Stimulated activated CD4-positive, alpha-beta T cell treated with anti-CD3 and anti-CD28 coated beads, Interleukin-2, amount 100 ng/mL, for 24 hours (primary cell): ENCODE measurements at places on chromosomes 2 and 18.

DNA sequence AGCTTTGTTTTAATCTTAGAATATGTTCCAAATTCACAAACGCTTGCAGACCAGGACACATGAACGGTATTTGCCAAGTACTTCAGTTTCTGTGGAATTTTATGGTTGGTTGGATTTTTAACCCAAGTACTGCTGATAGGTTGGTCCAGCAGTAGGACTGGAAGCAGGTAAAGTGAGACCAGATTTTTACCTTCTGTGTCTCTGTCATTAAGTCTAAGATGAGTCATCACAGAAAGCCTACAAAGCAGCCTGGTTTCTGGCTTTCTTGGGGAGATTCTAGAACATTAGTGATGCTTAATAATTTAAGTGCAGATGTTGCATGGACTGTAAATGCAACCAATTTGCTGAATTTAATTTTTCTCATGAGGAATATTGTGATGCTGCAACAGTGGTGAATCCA is 100.5 kb downstream of the SCG2 start:
- DNase-seq, result no peak

GRCh38 chr18:28269750-28270149 is 92.8 kb upstream of the CDH2 start:
- DNase-seq, result no peak

- no peak for DNase-seq
Measured at GRCh38 chr2:107591561-107592279, 235.0 kb upstream of the RGPD4 start.

DNA sequence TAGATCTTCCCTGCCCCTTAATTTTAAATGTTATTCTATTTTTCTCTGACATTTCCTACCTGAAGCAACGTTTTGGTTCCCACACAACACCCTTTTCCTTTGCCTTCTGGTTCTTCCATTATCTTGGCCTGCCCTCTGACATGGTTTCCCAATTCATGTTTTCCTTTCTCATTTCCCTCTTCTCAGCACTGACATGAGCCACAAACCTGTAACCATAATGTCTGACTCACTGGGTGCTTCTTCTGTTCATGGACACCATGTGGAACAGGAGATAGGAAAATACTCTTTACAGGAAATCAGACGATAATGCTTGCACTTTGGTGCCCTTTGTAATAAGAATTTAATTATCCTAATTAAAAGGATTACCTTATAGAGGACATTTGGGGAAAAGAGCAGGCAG is 142.0 kb downstream of the ZEB2 start:
- no peak for DNase-seq

DNA sequence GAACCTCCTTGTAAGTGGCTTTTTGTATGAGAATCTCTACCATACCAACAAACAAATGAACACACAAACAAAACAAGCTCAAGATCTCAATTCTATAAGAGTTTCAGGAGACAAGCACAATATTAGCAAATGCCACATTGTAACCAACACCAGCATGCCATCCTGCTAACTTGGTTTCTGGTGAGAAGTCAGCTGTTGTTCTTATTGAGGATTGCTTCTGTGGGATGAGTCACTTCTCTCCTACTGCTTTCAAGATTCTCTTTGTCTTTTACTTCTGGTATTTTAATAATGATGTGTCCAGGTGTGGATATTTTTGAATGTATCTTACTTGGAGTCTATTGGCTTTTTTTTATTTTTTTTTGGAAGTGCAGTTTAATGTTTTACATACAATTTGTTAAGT is 131.7 kb downstream of the BCL2L11 start:
- no peak for DNase-seq

DNA sequence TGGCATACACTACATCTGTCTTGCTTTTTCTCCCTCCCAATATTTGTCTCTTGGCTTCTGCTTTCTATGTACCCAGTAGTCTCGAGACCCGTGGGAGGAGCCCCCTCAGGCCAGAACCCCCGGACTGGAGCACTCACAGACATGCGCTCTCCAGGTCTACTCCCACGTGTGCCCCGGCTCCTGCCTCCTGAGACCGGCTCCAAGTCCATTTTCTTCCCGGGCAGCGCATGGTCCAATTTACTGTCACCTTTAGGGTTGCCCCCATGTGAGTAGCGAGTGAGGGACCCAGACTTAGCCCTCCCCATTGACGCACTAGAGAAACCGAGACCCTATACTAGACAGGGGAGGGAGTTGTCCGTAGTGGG is 11.8 kb upstream of the TEX51 start:
- no peak for DNase-seq
